Activated CD4-positive, alpha-beta T cell treated with anti-CD3 and anti-CD28 coated beads, Interleukin-2, Interleukin-6, amounts not matched to agents 100 ng/mL and 50 ng/mL, durations not matched to agents 16 hours and 8 hours (primary cell): ENCODE measurements at places on chromosomes 1 and 21.

DNA sequence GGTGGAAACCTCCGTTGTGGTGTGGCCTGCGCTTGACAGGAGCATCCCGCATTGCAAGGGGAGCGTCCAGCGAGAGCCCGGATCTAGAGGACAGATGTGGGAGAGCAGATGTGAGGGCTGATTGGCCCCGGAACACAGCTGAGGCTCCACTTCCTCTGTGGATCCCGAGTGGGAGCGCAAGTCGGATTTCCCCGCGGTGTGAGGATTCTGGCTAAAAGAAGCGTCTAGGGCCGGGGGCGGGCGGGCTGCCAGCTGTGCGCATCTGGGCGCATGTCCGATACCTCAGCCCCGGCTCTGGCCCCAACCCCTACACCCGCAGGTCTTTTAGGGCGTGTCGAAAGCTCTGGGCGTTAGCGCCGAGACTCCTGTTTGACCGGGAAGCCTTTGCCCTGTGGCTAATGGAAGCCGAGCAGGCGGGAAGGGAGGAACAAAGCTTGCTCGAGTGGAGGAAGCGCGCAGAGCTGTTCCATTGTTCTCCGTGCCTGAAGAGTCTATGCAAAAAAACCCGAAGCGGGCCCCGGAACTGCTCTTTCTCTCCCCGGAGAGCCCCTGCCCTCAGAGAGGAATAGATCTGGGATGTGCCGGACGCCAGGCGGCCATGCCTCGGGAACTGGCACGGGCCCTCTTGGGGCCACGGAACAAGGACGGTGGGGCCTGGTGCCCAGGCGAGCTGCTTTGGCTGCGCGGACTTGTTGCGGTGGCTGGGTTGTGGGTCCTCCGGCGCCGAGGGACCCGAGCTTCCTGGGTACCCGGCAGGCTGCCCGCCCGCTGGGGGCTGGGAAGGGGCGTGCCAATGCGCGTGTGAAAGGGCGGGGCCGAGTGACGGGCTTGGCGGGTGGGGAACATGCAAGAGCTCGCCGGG lies 111.1 kb downstream of the NAV1 start:
- DNase-seq, result no peak

DNA sequence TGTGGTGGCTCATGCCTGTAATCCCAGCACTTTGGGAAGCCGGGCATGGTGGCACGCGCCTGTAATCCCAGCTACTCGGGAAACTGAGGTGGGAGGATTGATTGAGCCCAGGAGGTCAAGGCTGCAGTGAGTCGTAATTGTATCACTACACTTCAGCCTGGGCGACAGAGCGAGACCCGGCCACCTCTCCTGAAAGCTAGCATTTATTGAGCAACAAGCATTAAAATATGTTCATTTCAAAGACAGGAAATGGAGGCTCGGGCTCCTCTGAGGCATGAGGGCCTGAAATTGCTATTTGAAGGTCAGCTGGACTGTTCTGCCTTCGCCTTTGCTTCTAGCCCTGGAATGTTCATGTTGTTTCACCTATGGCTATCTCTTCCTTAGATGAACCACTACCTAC lies 34.5 kb downstream of the SPATA21 start:
- DNase-seq, result no peak

DNA sequence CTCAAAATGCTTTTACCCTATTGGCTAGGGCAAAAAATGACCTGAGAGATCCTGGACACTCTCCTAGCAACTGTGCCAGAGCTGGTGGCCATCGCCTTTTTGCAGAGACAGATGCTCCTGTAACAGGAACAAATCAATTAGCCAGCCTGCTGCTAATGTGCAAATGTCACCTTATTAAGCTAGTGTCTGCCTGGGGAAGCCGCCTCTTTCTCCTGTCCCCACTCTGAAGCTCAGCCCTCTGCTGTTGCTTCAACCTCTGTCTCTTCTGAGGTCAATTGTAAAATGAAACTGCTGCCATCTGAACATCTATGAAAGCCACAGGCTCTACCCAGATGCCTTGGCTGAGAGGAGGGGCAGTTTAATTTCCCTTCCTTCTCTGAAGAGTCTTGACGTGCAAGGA lies 85.5 kb upstream of the CACNA1E start:
- peak; percentile 30 for DNase-seq

GRCh38 chr1:30880678-30881318 lies 27.8 kb downstream of the SDC3 start:
- DNase-seq, result no peak

- peak; percentile 28 for DNase-seq
Measured at GRCh38 chr1:228515200-228515834, 28.1 kb downstream of the RNF187 start.

DNA sequence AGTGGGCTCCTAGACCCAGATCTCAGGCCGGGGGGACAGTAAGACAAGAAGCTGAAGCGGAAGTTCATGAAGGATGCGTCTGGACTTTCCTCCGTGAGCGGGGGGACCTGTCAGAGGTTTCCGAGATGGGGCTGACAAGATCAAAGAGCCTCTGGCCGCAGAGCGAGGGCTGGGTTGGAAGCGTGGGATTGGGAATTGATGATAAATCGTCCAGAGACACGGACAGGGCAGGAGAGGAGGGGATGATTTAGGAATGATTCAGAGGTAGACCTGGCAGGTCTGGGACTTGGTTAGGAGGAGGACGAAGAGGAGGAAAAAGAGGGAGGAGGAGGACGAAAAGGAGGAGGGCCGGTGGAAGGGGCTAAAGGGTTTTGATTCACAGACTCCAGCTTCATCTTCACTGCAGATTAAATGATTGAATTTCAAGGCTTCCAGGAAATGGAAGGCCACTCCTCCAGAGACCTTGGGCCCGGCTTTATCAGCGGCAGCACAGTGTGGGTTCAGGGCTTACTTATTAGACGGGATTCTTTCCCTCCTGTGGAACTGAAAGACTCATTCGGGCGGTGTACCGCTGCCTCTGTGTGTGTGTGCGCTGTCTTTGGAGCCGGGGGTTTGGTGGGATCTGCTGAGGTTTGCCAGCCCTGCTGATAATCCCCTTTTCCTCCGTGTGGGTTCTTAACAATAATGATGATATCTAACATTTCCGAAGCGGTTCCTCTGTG lies 85.7 kb upstream of the SLC45A1 start:
- no peak for DNase-seq

DNA sequence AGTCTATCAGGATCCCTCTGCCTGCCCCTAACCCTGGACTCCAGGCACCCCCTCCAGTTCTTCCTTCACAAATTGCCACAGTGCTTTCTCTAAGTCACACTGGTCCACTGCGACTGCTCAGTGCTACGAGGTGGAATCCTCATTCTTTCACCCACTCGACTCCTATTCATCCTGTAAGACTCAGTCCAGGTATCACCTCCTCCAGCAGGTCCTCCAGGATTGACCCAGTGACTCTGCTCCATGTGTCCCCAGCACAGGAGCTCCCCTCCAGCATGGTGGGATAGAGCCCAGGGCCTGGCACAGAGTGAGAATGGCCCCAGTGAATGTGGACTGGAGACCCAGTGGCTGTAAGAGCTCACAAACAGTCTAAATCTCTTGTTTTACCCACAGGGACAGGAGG lies 45.5 kb upstream of the WNT4 start:
- DNase-seq, result no peak
